Retina (tissue), 1 donor: ENCODE measurements at places on chromosomes 6 and 20.

GRCh38 chr20:24958506-24959385 lies 9.7 kb downstream of the CST7 start:
- no peak for DNase-seq

GRCh38 chr20:29298271-29298590 lies 1959.2 kb upstream of the DEFB115 start:
- no peak for DNase-seq

- DNase-seq: no peak
Measured at GRCh38 chr6:18099511-18099910, 23.0 kb downstream of the NHLRC1 start.

DNA sequence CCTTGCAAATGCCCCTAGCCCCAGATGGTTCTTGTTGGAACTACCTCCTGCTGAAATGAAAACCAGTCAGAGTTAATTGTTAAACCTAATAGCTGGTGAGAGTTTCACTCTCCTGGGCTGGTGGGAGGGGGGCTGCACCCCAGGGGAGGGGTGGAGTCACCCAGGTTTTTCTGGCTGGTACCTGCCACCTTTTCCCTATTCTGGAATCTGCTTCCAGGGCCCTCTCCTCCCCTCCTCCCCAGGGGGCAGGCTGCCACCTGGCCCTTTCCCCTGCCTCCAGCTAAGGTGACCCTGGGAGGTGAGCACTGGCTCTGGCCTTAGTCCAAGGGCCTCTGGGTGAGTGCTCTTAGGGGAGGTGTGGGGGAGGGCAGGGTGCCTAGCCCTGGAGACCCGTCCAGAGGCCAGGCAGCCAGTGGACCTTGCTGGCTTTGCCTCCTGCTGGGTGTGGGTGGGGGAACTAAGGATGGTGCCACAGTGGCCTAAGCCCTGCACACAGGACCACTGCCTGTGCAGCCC lies 48.8 kb upstream of the EPB41L1 start:
- no peak for DNase-seq

DNA sequence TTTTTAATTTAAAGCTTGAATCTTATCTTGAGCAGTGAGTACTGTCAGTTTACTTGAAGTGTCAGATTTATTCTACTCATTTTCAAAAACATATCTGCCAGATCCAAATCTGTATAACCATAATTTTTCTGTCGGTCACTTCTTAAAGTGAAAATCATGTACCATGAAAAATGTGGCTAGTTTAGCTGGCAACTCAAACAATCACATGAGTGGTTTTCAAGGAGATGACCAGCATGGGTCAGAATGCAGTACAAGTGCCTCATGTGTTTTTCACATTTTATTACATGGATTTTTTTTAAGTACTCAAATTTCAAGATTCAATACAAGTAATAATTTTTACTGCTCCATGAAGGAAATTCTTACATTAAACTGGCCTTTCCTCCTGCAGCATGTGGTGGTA lies 11.0 kb upstream of the SAMD5 start:
- DNase-seq: no peak

DNA sequence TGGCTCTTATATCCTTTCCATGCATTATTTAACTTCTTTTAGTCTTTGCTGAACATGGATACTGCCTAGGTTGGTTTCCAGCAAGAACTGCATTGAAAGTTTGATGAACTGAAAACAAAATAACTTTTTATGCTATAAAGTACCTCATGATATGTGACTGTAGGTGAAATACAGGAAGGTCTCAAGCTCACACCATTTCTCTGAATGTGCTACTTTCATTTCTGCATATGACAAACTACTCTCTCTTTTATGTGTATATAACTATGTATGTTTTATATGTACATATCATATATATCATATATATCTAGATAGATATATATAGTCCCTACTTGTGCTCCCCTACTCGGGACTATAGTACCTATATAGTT lies 65.9 kb downstream of the AIG1 start:
- no peak for DNase-seq

DNA sequence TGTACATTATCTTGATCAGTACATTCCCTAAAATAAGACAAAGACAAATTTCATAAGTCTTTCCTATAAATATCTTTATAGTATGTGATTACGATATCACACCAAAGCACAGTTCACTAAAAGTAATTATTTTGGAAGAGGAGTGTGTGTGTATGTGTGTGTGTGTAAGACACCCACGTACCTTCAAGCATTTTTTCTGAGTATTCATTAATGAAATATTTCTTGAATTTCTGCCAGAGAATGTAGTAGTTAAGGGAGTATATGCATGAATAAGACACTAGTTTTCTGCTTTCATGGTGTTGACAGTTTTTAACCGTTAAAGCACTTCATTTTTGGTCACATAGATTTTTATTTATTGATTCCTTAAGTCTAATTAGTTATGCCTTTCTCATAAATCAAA lies 36.8 kb downstream of the MANEA start:
- DNase-seq: no peak

GRCh38 chr20:57179265-57179664 lies 87.2 kb downstream of the BMP7 start:
- no peak for DNase-seq

- peak; percentile 44 for DNase-seq
Measured at GRCh38 chr20:1827974-1828785, 67.0 kb upstream of the SIRPA start.

- DNase-seq: peak; percentile 60
Measured at GRCh38 chr20:46970937-46971630, 76.4 kb downstream of the EYA2 start.

DNA sequence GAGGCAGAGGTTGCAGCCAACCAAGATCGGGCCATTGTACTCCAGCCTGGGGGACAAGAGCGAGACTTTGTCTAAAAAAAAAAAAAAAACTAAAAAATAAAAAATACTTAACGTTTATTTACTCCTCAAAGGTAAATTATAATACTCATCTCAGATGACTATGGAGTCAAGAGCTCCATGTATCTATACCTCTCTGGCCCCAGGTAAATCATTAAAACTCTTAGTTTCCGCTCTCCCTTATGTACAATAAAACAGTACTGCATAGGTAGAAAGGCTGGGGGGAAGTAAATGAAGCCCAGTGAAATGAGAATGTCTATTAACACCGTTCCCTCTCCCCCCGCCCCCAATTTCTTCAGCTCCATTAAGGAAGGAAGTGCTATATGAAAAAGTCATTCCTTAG lies 1.2 kb downstream of the SRSF12 start:
- DNase-seq: no peak

GRCh38 chr6:136880748-136881460 lies 41.2 kb upstream of the SLC35D3 start:
- DNase-seq: no peak

- no peak for DNase-seq
Measured at GRCh38 chr6:139452148-139452876, 77.9 kb upstream of the CITED2 start.

DNA sequence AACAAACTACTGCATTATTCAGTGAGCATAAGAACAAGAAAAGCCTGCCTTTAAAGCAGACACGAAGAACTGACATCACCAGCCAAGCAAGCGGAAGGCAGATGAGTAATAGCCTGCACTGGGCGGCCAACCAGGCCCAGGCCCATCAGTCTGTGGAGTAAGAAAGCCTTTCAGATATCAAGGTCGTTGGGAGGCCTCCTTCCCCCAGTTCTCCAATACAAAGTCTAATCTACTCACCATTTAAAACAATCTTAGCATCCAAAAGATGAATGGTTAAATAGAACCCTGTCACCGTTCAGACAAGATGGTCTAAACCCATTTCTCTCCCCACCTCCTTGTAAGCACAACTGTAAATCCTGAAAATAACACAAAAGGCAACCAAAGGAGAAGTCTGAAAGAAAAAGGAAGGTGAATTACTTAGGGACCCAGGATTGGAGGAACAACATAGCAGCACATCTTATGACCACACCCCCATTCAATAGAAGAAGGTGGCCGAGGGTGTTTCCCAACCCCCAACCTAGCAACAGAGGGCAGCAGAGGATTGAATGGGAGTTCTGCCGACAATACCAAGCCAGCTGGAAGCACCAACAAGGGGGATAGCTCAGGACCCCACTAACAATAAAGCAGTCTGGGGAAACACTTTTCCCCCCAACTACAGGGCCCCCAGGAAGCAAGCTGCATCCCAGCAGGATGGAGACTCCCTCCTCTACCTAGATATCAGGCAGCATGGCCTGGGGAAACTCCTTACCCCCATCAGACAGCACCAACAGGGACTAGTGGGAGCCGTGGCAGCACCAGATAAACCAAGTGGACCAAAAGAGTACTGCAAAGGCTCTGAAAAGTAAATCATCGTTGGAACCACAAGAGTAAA lies 67.9 kb downstream of the ZHX3 start:
- DNase-seq: peak; percentile 64

- DNase-seq: no peak
Measured at GRCh38 chr20:53952528-53953096, 117.8 kb downstream of the BCAS1 start.

- DNase-seq: no peak
Measured at GRCh38 chr6:16476861-16477260, 238.5 kb downstream of the GMPR start.

GRCh38 chr20:62367136-62367632 lies at the start of gene LAMA5:
Gene LAMA5, minus strand, starts transcription at chr20:62367312. Its CDS starts 67 bp downstream, at chr20:62367245.
- DNase-seq: no peak
